Cortex of kidney (tissue), 1 donor: ENCODE measurements at places on chromosomes 13 and 19.

GRCh38 chr19:39133431-39134270, 8.1 kb downstream of the PAK4 start:
- DNase-seq, result no peak

GRCh38 chr13:101127741-101128353, 288.5 kb downstream of the NALCN start:
- no peak for DNase-seq

DNA sequence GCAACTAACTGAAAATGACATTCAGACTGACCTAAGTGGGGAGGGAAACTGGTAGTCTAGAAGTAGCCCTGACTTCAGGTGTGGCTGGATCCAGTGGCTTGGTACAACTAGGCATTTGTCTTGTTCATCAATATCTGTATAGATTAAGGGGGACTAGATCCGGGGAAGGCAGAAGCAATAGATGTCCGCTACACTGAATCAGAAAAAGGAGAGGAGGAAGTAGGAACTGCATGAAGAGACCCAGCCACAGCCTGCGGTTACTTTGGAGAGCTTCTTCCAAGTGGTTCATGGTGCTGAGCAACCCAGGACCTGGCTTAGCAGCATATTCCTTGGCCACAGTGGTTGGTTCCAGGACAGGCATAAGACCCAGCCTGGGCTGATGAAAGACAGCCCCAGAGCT, 9.9 kb upstream of the PRODH2 start:
- no peak for DNase-seq

DNA sequence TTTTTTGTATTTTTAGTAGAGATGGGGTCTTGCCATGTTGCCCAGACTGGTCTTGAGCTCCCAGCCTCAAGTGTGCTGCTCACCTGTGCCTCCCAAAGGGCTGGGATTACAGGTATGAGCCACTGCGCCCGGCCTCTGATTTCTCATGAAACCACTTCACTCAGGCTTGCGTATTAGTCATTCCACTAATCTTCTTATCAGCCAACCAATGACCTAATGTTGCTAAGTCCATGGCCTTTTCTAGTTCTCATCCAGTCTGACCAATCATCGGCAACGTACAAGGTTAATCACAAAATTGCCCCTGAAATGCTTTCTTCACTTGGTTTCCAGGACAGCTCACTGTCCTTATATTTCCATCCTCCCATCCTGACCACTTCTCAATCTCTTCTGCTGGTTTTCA, 605.3 kb upstream of the SLC10A2 start:
- DNase-seq, result no peak

DNA sequence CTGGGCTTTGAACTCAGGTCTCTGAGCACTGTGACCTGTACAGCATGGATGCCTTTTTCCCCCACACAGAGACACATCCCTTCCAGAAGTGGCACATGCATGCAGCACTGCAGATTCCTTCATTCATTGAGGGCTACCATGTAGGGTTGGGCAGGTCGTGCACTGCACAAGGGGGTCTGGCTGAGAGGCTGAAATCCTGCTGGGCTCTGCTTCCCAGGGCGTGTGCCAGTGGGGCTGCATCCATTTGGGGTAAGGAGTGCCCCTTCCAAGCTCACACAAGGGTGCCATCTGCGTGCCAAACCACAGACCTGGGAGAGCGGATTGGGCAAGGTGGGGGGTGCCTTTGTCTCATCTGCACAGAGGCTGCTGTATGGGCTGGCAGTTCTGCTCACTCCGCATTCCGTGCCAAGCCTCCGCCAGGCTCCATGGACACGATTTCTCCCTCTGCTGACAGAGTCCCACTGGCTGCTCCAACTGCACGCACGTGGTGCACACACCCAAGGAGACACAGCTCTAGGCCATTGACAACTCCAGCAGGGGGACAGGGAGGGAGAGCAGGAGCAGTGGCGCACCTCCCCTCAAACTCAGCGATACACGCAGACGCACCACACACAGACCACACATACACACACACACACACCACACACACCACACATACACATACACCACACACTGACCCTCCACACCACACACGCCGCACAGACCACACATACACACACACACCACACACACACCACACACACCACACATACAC, 4.5 kb upstream of the SHISA7 start:
- DNase-seq, result no peak

DNA sequence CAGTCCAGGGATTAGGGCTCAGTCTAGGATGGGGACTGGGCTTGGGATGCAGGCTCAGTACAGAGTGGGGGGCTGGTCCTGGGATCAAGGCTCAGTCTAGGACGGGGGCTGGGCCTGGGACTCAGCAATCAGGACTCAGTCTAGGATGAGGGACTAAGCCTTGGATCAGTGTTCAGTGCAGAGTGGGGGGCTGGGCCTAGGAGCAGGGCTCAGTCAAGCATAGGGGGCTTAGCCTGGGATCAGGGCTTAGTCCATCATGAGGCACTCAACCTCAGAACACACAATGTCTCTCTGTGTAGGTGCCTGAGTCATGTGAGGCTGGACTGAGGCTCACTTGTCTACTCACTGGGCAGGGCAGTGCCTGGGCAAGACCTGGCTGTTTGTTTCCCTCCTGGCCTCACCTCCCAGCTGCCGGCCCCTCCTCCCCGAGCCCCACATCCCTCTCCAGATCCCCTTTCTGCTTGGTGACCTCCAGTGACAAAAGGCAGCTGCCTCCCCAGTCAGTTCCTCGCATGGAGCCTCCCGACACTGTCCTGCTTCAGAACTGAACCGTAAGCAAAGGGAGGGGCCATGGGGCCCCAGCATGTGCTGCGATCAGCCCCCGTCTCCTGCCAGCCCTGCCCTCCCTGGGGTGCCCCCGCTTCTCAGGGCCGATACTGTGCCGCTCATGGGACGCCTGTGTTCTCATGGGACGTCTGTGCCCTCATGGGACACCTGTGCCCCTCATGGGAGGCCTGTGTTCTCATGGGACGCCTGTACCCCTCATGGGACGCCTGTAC, 6.5 kb upstream of the S1PR4 start:
- DNase-seq, result no peak

- no peak for DNase-seq
Measured at GRCh38 chr13:52809310-52809769, 39.1 kb downstream of the PCDH8 start.

GRCh38 chr19:31146015-31146414, 203.2 kb downstream of the TSHZ3 start:
- DNase-seq, result no peak

- no peak for DNase-seq
Measured at GRCh38 chr13:52975161-52975560, 53.5 kb upstream of the OLFM4 start.

- DNase-seq, result no peak
Measured at GRCh38 chr19:23543351-23543750, 143.7 kb downstream of the ZNF675 start.

DNA sequence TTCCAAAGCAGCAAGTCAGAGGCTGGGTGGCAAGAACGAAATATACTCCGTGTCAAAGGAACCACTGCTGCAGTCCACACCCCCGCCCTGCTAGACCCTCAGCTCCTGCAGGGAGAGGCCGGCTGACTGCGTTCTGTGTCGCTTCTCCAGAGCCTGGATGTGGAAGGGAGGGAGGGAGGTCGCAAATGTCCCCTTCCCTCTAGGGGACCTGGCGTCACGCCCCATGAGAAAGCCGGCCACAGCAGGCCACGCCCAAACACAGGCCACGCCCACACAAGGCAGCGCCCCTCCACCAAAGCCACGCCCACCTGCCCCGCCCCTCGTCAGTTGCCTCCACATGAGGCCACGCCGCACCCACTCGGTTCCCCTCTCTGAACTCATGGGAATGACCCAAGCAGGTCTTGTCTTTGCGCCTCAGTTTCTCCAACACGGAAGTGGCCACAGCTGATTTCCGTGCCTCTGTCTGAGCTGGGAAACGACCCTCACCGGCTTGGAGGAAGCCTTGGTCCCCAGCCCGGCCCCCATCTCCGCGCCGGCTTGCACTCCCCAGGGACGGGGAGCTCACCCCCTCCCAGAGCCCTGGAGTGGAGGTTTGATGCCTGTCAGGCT, 38.4 kb upstream of the TCF3 start:
- no peak for DNase-seq

GRCh38 chr13:42623916-42624315, 50.0 kb downstream of the TNFSF11 start:
- no peak for DNase-seq

DNA sequence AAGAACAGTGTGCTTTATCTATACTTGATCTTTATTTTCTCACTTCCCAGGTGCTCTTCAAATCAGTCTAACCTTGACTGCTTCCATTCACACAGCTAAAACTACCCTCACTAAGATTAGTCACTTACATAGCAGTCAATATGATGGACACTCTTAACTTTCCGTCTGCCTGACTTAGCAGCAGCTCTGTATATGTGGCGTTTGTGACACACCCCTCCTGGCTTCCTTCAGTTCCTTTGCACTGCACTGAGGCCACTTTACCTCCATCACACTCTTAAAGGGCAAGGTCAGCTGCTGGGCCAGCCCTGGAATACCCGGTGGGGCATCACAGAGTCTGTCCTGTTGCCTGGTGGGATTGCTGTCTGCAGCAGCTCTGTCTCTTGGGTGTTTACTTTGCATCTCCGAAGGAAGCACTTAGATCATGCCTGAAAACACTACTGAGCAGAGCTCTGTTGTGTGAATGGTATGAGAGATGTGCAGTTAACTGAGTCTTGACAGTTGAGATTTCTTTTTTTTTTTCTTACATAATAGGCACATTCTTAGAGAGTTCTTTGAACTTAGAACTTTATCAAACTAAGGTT, 35.6 kb upstream of the IL17D start:
- DNase-seq, result no peak

DNA sequence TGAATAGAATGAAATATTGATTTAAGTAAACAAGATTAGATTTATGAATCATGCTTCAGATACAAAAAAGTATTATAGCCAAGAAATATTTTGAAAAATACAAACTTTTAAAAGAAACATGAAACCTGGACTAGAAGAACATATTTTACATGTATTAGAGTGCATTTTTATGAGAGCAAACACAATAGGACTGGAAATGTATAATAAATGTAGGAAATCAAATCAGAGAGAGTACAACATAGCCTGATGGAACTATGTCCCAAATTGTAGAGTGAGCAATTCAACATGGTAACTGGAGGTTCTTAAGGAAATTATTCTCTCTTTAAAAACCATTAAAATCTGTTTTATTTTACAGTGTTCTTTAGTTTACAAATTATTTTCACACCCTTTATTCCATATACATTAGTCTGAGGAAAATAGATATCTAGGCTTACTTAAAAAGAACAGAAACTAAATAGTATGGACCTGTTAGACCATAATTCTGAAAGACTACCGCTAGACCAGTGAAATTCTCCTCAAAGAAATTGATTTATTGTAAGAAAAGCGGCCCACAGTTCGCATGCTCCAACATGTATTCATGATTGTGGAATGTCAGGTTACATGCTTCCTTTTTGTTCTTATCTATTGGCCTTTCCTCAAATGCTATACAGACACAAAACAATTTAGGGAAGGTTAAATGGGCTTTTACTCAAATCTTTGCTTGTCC, 1526.5 kb upstream of the SLC10A2 start:
- no peak for DNase-seq
